ENCODE measurements at places on chromosomes 13 and 19.
A peak's percentile ranks its signal among the peaks of the same experiment; 100 is the strongest.

- no peak for DNase-seq
These were observed 10.0 kb upstream of the CABP5 start for GRCh38 chr19:48053856-48054255.

DNA sequence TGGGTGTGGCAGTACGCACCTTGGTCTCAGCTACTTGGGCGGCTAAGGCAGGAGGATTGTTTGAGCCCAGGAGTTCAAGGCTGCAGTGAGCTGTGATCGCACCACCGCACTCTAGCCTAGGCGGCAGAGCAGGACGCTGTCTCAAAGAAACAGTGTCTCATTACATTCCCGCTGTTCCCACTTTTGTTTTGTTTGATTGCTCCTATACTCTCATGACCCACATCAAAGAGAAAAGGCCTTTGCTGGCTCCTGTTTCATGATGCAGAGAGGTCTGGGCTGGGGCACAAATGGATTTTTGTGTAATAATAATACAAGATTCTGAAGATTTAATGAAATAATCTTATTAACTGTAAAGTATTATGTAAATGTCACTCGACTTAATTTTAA is 85.7 kb downstream of the LACC1 start:
- DNase-seq = no peak

DNA sequence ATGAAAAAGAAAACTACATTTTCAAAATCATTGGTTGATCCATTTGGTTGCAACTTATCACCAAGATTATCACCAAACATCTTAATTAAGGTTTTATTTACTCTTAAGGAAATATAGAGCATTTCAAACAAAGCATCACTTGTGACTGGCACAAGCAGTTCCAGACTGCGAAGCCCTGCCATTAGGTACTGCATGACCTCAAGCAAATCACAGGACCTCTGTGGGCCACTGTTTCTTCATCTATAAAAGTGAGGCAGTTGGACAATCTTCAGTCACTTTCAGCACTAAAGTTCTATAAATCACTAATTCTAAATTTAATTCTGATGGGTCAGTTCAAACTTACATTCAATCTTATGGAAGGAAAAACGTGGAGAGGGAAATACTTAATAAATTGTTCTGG is 2.0 kb downstream of the ELF1 start:
- DNase-seq = peak; percentile 60

GRCh38 chr19:1955171-1956121 is 14.5 kb downstream of the CSNK1G2 start:
- no peak for DNase-seq

- DNase-seq = no peak
These were observed 12.9 kb downstream of the SPC24 start for GRCh38 chr19:11142528-11143171.

DNA sequence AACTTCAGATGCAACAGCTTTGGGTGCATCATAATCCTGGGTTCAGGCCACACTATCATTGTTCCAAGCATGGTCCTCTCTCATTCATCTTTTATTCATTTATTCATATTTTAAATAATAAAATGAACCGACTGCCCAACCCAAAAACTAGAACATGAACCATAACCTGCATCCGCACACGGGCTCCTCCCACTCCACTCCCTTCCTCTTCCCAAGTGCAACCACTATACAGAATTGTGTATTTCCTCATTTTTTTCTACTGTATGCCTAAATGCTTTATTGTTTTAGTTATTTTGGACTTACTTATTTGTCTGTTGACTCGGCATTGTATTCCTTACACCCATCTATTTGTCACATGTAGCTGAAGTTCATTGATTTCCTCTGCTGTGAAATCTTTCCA is 30.7 kb upstream of the POMP start:
- DNase-seq = peak; percentile 18

GRCh38 chr13:30234619-30235162 is 72.7 kb downstream of the KATNAL1 start:
- DNase-seq = no peak

GRCh38 chr13:33261387-33262061 is 24.0 kb downstream of the STARD13 start:
- no peak for DNase-seq

GRCh38 chr19:56111601-56112312 is 9.3 kb downstream of the ZNF787 start:
- no peak for DNase-seq

- DNase-seq = peak; percentile 96
These were observed 31.4 kb downstream of the CERS4 start for GRCh38 chr19:8240274-8241229.

- no peak for DNase-seq
These were observed 5.1 kb upstream of the COMP start for GRCh38 chr19:18796239-18796638.

DNA sequence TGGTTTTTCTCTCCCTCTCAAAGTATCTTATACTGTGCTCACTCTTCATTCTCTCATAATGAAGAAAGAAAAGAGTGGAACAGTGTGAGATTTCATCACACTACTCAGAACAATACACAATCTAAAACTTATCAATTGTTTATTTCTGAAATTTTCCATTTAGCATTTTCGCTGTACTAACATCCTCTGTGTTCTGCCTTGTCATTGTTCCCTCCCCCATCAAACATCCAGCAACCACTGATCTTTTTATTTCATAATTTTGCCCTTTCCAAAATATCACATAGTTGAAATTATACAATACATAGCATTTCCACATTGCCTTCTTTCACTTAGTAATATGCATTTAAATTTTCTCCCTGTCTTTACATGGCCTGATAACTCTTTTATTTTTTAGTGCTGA is 658.7 kb downstream of the SLITRK1 start:
- DNase-seq = no peak

DNA sequence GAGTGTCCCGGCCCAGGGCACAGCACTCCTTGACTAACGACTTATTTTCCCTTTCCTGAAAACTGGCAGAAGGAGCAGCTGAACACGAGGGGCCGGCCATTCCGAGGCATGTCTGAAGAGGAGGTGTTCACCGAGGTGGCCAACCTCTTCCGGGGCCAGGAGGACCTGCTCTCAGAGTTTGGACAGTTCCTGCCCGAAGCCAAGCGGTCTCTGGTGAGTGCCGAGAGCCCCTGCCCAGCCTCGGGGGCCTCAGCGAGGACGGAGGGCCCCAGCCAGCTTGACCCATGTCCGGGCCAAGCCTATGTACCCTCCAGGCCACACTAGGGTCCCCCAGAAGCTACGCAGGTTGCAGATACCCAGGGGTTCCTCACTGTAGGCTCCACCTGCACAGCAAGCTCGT is 17.7 kb downstream of the SIN3B start:
- no peak for DNase-seq

GRCh38 chr19:10000171-10000826 is 10.0 kb downstream of the COL5A3 start:
- peak; percentile 75 for DNase-seq

- no peak for DNase-seq
These were observed 353.5 kb downstream of the DACH1 start for GRCh38 chr13:71513411-71514033.

DNA sequence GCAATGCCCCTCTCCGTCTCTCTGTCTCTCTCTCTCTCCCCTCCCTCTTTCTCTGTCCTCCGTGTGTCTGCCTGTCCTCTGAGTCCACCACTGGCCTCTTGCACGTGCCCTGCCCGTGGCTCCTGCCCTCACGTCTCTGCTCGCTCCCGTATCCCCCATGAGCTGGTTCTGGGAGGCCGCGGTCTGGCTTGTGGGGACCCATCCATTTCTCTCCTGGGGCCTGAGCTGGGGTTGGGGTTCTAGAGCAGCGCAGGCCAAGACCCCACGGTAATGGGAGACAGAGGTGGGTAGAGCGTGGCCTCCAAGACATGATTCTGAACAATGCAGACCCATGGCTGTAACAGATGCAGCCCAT is 19.0 kb downstream of the C2CD4C start:
- DNase-seq = no peak

- no peak for DNase-seq
These were observed 46.7 kb upstream of the ZNF835 start for GRCh38 chr19:56718231-56718630.

GRCh38 chr19:16003391-16003790 is 54.6 kb downstream of the OR10H4 start:
- no peak for DNase-seq

- no peak for DNase-seq
These were observed 207.5 kb downstream of the ENOX1 start for GRCh38 chr13:43579321-43579720.

- no peak for DNase-seq
These were observed 859 bp downstream of the ZNF568 start for GRCh38 chr19:36916991-36917390.

DNA sequence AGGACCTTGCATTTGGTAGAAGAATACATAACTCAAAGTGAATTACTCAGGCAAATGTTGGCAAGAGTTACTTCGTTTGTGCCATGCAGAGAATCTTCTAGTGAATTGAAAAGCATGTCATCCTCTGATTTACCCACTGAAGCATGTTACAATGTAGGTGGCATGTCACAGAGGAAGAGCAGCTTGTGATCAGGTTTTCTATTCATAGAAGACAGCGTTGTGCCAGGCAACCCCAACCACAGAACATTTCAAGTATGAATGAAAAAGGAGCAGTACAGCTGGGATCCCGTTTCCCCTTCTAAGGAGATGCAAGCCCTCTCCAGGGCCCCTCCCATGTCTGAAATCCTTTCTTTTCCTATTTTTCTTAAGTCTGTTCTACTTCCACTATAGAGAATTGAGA is 6.0 kb upstream of the KATNAL1 start:
- no peak for DNase-seq

DNA sequence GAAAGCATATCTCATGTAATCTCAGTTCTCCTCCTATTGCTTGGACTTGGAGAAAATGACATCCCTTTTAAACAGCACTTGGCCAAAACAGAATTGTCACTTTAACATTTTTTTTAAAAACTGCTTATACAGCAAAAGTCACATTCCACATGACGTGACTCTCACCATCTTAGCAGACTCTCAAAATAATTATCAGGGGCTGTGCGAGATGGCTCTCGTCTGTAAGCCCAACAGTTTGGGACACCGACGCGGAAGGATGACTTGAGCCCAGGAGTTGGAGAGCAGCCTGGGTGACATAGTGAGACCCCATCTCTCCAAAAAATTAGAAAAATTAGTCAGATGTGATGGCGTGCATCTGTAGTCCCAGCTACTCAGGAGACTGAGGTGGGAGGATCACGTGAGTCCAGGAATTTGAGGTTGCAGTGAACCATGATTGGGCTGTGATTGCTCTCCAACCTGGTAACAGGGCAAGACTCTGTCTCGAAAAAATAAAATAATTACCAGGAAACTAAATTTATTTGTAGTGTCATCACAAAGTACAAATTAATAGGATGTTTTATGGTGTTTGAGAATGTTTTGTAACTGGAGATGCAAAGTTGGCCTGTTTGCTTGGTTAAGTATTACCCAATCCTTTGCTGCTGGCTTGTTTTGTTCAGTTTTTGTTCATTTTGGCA is 8.8 kb downstream of the SAFB start:
- DNase-seq = no peak

GRCh38 chr19:19615086-19615485 is 3.4 kb downstream of the PBX4 start:
- no peak for DNase-seq

DNA sequence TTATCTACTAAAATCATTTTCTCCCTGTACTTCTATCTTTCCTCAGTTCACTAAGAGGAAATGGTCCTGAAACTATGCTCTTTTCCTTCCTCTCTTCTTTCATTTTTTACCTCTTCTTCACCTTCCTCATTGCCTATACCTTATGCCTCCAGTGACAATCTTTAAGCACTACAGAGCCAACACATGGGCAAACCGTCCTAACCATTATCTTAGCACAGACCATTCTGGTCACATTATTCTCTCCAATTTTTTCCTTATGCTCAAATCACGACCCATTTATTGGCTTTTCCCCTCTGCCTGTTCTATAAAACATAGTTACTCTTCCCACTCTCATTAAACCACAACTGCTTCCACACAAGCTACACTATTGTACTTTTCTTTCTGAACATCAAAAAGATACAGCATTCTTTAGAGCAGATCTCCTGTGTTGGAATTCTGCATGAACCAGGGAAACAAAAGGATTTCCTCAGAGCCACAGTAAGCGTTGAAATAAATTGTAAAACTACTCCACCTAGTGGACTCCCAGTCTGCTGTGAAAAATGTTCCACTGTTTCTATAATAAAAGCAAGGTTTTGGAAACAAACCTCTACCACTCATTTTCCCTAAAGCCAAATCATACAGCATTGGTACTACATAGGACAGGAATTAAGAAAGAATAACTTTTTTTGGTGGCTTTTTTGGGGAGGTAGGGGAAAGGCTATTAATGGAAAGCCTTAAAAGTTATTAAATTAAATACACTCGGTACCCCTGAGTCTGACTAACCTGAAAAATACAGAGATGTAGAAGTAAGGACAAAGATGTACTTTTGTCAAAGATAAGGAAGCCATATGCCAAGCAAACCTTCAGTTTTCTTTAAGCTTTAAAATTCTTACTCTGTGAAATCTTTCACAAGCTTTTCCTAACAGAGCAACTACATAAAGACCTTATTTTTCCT is 19.5 kb downstream of the NUFIP1 start:
- DNase-seq = peak; percentile 58

- no peak for DNase-seq
These were observed 619.8 kb downstream of the DCT start for GRCh38 chr13:93859716-93860115.

- DNase-seq = no peak
These were observed 104.6 kb upstream of the GJB6 start for GRCh38 chr13:20336761-20337160.

GRCh38 chr19:46218160-46218559 is 11.4 kb upstream of the IGFL1 start:
- DNase-seq = peak; percentile 51

DNA sequence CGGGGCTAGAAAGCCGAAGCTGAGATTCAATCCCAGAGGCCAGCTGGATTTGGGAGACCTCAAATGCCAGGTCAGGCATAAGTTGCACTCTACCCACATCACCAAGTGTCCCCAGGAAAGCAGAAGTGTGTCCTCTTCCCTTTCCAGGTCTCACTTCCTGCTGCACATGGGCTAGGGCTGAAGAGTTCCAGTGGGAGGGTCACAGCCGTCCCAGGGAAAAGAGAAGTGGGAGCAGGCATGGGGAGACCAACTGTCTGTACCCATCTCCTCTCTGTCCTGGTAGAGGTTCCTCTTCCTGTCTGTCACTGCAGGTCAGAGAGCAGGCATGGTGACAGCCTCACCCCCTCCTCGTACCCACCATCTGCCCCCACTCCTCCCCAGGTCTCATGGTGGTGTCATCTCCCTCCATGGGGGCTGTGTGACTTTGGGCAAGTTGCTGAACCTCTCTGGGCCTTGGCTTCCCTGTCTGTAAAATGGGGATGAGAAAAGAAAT is 14.8 kb downstream of the AXL start:
- DNase-seq = peak; percentile 73

DNA sequence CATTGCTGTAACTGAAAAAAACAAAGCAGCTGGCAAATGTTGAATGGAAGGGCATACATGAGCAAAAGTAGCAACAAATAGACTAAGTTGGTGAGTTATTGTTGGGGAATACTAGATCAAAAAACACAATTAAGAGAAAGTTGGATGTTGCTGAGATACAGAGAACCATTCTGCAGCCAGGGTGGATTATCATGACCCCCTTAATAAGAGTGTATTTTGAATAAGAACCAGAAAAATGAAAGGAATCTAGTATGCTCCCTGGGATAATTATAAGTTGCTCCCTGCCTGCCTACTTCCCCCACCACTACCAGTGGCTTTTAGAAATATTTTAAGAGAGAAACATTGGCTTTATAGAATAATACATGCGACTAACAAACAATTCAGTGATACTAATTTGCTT is 14.5 kb upstream of the TRPC4 start:
- DNase-seq = no peak

All from KBM-7 (cell line).